Activated CD8-positive, alpha-beta memory T cell treated with anti-CD3 and anti-CD28 coated beads for 4 hours (primary cell): ENCODE measurements at places on chromosomes 3 and 15.

DNA sequence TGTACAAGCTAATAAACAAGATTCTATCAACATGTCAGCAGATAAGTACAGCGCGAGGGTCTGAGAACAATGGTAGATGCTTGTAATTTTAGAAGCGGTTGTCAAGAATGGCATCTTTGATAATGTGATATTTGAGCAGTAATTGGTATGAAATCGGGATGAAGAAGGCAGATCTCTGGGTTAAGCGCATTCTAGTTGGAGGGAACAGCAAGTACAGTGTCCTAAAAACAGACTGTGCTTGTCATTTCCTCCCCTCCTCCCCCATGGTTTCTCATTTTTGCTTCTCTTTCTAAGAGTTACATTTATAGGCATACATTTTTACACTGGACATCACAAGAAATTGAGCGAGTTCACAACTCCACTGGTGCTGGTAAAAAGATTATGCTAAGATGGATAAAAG lies 23.3 kb downstream of the TGFBR2 start:
- no peak for DNase-seq

GRCh38 chr15:80386151-80386550 lies 18.0 kb upstream of the ARNT2 start:
- DNase-seq, result no peak

GRCh38 chr3:51943451-51944391 lies 1.6 kb downstream of the PARP3 start:
- DNase-seq, result no peak

GRCh38 chr3:115784739-115785536 lies 161.6 kb downstream of the GAP43 start:
- DNase-seq, result no peak

DNA sequence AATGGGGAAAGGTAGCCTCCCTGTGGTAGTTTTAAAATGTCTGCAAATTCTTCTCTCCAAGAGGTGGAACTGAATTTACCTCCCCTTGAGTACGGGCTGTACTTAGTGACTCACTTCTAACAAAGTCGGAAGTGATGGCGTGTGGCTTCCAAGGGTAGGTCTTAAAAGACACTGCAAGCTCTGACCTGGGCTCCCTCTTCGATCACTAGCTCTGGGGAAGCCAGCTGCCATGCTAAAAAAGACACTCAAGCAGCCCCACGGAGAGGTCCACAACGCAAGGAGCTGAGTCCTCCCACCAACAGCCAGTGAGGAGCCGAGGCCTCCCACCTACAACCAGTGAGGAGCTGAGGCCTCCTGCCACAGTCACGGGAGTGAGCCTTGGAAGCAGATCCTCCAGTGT lies 122.0 kb upstream of the HACD2 start:
- DNase-seq, result no peak

DNA sequence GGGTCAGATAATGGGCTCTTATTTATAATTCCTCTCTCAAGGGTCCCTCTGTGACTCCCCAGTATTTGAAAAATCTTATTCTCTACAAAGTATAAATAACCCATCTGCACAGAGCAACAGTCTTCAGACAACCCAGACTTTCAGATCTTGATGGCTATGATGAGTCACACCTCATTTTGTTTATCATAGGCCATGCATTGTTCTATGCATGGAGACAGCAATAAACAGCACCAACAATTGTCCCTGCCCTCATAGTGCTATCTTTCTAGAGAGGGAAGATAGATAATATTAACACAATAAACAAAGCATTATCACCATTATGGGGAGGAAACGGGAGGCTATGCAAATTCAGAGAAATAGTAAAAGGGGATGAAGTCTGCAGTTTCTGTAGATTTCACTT lies 13.4 kb downstream of the FHIT start:
- no peak for DNase-seq

GRCh38 chr15:78807359-78807758 lies 3.9 kb downstream of the ADAMTS7 start:
- no peak for DNase-seq

DNA sequence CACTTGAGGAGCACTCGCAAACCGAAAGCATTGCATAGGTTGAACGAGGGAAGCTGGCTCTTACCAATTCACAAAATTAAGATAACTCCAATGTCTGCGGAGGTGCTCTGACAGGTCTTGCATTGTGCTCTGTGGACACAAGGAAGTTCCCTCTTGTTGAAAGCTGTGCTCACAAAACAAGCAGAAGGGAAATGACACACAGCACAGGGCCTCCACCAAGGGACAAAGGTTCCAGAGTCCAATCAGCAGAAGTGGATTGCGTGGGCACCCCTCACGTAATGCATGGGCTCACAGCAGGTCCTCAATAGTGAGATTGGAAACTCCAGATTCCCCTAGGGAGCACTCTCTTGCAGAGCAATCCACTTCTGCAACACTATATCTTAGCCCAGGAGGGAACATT lies 89.9 kb downstream of the ATP10A start:
- no peak for DNase-seq

DNA sequence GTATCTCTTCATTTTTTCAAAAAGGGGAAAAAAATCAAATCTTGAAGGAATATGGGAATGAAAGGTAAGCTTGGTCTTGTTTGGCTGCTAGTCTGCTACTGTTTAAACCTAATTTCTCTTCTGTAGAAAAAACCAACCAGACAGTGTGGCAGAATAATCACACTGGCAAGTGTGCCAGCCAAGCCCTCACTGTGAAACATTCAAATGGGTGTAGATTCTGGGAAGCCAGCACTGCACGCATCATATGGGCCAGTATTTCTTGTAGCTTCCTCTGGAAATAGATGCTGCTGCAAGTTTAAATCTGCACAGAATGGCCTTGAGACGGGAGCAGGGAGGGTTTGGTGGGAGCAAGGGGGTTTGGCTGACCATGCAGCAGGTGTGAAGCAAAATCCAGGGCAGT lies 62.1 kb downstream of the POMGNT2 start:
- no peak for DNase-seq

- no peak for DNase-seq
Observed at GRCh38 chr3:78858910-78859309, 908.9 kb downstream of the ROBO1 start.

DNA sequence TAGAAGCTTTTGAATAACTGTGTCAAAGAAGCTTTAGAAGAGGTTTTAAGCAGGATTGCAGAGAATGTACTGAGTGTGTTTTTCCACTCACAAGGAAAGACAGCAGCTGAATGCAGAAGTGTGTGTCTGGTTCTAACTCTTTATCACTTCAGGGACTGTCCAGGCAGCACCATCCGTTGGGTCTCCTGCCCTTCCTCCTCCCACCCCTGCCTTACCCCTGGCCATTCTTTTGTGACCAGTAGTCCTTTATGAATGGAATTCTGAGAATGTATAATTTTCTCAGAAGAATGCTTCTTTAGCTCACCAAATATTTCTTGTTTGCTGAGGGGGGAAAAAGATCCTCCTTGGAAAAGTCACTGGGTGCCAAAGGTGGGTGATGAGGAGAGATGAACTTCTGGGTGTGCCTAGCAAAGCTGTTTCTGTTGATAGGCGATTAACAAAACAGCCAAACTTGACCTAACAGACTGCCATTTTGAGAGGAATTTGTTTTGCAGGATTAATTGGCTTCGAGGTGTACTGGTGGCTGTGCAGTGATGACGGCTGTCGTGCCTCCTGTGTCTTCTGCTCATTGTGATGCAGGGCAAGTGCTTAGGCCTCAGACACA lies 70.9 kb downstream of the IGF1R start:
- DNase-seq, result no peak

GRCh38 chr3:87848003-87848402 lies 210.8 kb downstream of the CGGBP1 start:
- DNase-seq, result no peak

DNA sequence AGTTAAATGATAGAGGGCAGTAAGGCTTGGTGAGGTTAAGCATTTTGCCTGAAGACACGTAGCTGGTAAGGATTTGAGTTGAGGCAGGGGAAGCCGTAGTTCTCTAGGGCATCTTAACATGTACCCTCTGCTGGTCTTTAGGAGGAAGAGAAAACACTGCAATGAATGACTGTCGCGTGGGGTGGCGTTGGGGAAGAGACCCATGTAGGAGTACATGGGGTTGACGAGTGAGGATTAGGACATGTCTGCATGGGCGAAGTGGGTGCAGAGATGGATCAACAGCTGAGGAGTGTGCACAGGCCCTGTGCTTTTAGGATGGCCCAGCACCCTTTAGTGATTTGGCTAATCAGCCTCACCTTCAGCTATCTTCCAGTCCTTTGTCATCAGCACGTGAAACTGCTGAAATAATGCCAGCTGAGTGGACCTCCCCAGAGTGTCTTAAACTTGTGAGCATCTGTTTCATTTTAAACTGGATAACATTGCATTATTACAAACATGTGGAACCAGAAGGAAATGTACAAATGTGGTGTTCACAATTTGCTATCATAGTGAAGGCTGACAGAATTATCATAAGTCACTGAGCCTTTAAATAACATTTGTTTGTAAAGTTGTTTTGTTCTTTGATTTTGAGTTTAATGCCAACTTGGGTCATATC lies 15.3 kb downstream of the P2RY14 start:
- DNase-seq, result no peak

GRCh38 chr3:5466717-5467116 lies 279.2 kb downstream of the EDEM1 start:
- DNase-seq, result no peak

DNA sequence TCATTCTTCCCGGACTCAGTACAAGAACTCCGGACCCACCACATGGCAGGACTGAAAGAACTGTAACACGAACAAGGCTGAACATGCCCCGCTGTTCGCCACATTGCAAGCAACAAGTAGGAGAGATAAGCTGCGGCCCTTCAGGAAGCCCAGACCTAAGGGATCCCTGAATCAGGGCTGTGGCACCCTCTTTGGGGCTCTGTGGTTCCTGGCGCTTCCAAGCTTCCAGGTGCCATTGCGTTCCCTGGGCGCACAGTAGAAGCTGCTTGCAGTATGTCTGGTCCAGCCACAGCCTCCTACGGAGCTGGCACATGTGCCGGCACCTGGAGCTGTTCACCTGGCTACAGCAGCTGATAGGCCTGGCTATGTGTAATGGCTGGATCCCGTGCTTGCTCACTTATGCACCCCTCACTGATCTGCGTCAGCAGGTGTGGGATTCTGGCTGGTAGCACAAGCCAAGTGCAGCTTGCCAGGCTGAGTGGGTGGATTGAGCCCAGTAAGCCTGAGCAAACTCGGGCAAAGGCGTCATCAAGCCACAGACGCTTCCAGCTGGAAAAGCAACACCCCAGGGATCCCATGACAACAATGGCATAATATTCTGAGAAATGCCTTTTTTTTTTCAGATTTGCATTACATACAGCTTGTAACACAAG lies 748.6 kb upstream of the GBE1 start:
- DNase-seq, result no peak

DNA sequence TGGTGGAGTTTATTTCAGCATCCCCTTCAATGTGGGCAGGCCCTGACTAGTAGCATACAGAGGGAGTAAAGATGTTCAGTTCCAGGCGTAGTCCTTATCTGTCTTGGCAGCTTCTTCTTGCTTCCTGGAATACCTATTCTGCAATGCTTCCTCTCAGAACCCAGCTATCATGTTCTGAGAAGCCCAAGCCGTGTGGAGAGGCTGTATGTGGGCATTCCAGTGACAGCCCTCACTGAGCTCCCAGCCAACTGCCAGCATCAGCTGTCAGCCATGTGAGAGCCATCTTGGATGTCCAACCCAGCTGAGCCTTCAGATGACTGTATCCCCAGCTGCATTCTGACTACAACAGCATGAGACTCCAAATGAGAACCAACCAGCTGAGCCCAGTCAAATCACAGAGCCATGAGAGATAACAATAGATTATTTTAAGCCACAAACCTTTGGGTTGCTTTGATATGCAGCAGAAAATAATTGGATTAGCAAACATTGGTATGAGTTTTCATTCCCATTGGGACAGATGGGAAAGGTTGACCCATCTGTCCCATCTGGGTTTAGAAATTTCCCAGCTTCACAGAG lies 8.4 kb upstream of the CMTM7 start:
- DNase-seq, result no peak

DNA sequence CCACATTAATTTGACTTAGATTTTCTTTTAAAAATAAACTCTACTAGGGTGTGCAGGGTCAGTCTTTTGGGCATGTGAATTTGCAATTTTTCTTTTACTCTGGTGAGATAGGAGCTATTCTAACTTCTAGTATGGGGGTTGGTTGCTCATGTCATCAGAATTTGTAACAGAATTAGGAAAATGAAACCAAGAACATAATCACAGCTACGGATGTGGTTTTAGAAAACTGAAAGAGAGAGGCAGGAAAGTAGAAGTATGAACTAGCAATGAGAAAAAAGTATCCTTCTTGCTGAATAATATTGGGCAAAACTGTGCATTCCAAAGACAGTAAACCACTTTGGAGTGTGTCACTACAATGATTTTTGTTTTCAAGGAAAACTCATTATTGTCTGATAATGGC lies 43.3 kb downstream of the ADPGK start:
- DNase-seq, result no peak

GRCh38 chr3:27589795-27590194 lies 105.6 kb upstream of the SLC4A7 start:
- DNase-seq, result no peak

GRCh38 chr3:18738393-18739098 lies 313.4 kb upstream of the SATB1 start:
- DNase-seq, result no peak

DNA sequence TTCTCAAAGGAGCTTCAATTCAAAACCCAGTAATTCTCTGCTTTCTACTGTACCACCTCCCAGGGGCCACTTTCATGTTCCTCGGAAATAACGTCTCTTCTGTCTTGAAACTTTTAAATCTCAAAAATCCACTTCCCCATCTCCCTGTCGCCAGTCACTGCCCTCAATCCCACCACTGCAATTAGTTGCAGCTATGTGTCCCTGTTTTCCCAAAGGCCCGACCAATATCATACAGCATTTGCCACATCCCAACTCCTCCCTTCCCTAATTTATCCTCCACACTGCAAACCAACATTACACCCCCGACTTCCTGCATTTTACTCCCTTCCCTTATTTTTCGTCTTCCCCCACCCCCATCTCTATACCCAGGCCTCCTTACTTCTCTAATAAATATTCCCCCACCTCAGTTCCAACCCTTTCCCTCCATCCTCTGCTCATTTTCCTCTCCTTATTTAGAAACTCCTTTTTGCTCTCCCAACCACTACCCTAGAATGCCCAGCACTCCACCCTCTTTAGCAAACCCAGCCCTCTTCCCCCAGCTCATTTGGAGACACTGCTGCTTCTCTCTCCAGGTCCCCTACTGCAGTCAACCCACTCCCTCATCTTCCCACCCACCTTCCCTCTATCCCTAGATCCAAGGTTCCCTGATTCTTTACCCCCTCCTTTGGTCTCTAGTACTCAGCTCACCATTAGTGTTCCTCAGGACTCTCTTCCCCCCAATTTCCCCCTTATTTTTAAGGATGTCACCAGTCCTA lies 1.1 kb downstream of the NPTN start:
- no peak for DNase-seq

DNA sequence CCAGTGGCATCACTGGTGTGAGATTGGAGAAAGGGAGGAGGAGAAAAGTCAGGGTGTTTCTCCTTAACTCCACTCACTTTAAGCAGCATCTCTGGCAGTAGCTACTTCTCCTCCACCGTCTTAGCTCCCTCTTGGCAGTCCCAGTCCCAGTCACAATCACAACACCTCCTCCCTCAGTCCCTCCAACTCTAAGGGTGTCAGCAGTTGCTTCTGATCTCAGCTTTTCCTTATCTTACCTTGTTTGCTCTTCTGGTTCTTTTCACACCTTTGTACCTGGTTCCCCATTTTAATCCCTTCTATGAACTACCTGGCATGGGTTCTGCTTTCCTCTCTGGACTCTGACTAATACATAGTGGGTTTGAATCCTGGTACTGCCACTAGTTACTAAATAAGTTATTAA lies 188.3 kb upstream of the CTDSPL start:
- DNase-seq, result no peak

- DNase-seq, result no peak
Observed at GRCh38 chr3:123449997-123450604, 1.2 kb upstream of the ADCY5 start.

GRCh38 chr3:132503559-132503958 lies 86.3 kb downstream of the DNAJC13 start:
- no peak for DNase-seq
